ENCODE measurements at places on chromosomes 16 and 17.
A peak's percentile ranks its signal among the peaks of the same experiment; 100 is the strongest.

DNA sequence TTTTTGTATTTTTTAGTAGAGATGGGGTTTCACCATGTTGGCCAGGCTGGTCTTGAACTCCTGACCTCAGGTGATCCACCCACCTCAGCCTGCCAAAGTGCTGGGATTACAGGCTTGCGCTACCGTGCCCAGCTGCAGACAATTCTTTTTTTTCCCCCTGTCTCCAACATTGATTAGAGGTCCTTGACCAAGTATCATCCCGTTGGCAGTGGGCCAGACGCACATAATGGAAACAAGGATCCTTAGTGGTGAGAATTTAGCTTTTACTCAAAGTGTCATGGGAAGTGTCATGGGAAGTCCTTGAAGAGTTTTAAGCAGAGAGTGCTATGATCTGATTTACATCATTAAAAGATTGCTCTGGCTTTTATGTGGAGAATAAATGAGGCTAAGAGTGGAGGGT lies 2.1 kb upstream of the FBXO47 start:
- DNase-seq, result no peak

DNA sequence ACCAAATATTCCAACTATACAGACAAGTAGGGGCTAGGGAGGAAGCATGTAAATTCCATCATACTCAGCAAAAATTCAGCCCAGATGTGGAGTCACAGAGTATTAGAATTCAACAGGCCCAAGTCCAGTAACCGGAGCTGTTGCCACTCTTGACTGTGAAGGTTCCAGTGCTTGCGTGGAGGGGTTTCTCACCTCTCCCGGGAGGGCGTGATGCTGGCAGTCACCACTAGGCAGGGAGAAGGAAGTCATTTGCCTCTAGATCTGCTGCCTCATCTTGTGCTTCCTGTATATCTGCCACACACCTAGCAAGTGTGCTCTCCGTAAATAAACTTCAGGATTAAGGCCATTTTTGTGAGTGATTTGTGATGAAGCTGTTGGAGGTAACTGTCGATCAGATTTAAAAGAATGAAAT lies 1.0 kb upstream of the CKLF start:
- DNase-seq, result peak; percentile 32

GRCh38 chr17:82661717-82662683 lies 13.8 kb upstream of the WDR45B start:
- DNase-seq, result no peak

- no peak for DNase-seq
Measured at GRCh38 chr17:46121841-46122485, 71.3 kb downstream of the KANSL1 start.

DNA sequence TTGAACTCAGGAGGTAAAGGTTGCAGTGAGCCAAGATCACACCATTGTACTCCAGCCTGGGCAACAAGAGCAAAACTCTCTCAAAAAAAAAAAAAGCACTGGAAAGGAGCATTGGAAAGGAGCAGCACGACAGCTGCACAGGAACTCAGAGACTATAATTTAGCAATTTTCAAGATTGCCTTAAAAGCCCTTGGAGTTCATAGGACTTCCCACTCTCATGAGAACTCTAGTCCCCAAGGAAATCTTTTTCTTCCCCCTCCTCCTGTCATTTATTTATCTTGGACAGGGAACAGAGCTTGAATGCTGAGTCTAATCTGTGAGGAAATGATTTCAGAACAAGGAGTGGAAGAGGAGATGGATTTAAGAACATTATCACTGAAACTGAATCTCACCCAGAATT lies 69.0 kb downstream of the PLXDC1 start:
- peak; percentile 40 for DNase-seq

DNA sequence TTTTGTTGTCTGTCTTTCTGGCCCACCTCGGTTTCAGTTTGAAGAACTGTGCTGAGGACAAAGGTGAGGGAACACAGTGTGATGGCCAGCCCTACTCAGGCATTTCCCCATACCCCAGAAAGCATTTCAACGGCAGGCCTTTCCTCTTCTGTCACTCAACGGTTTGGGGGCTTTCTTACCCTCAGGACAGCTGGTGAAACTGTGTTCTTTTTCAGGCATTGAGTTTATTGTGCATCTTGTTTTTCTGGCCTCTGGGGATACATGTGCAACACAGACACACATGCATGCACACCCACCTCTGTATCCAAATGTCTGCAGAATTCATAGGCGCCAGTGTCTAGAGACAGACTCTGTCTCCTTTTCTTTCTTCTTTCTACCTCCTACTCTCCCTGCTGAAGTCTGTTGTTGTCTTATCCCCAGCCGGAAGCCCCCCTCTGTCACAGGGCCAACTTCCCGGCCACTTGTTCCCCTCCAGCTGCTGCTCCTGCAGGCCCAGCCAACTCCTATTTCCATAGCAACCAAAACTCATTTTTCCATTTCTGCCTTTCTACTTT lies 17.0 kb downstream of the CHD9 start:
- DNase-seq, result no peak

- no peak for DNase-seq
Measured at GRCh38 chr16:23432176-23433128, 20.5 kb downstream of the COG7 start.

GRCh38 chr16:23269248-23269953 lies 32.7 kb upstream of the SCNN1B start:
- DNase-seq, result peak; percentile 16

- no peak for DNase-seq
Measured at GRCh38 chr16:48831076-48831722, 221.2 kb upstream of the N4BP1 start.

GRCh38 chr16:87536795-87537142 lies 43.9 kb upstream of the ZCCHC14 start:
- no peak for DNase-seq

GRCh38 chr16:1541293-1542165 lies 8.1 kb downstream of the TMEM204 start:
- DNase-seq, result no peak

- peak; percentile 56 for DNase-seq
Measured at GRCh38 chr17:2468270-2468669, 43.4 kb downstream of the METTL16 start.

DNA sequence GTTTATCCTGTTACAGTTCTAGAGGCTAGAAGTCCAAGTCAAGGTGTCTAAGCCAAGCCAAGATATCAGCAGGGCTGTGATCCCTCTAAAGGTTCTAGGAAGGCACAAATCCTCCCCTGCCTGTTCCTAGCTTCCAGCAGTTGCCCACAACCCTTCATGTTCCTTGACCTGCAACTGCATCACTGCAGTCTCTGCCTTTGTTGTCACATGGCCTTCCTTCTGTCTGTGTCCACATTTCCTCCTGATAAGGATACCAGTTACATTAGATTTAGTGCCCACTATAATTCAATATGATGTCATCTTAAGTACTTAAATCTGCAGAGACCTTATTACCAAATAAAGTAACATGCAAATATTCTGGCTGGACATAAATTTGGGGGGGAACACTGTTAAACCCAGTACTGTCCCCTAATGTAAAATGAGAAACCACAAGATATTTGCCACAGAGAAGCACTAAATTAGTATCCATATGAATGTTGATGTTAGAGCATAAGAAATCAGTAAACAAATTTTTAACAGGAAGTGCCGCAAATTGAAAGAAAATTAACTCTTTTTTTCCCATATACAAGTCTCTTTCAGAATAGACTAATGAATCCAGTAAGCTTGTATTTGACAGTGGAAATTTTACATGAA lies 4.7 kb downstream of the UQCRC2 start:
- DNase-seq, result no peak

DNA sequence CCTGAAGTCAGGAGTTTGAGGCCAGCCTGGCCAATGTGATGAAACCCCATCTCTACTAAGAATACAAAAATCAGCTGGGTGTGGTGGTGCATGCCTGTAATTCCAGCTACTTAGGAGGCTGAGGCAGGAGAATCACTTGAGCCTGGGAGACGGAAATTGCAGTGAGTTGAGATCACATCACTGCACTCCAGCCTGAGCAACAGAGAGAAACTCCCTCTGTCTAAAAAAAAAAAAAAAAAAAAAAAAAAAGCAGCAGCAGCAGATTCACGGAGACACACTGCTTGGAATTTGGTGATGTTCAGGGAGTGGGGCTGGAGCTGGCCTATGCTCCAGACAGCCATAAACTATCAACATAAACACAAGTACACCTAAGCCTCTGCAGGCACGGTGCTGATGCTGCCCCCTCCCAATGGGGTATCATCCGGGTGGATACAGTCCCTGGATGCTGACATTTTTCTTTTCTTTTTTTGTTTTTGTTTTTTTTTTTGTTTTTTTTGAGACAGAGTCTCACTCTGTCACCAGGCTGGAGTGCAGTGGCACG lies 39.6 kb upstream of the RHOT1 start:
- DNase-seq, result peak; percentile 61

GRCh38 chr16:28210979-28211588 lies 681 bp downstream of the XPO6 start:
- DNase-seq, result peak; percentile 77

GRCh38 chr16:57284209-57284951 lies at the start of gene PLLP:
TSS of gene PLLP (minus strand) at chr16:57284672. CDS start at chr16:57284540, 132 bp downstream.
- DNase-seq, result no peak

DNA sequence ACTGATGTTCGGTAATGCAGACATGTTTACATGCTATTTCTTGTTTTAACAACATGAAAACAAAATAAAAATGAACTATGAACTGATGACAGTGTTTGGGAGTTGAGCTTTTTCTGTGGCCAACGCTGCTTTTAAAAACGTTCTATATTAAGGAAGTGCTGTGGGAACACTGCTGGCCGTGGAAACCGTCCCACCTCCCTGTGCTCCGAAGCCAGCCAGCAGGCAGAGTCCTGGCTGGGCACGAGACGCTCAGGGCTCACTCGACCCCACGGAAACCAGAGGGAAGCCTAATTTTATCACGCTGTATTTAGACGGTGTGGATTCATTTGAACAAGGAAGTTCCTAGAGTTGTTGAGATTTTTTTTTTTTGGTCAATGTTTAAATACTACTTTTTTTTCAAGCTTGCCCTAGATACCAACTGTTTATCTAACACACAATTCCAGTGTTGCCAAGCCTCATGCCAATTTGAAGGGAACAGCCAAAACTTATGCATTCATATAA lies 25.8 kb downstream of the ADCY9 start:
- no peak for DNase-seq

- no peak for DNase-seq
Measured at GRCh38 chr17:31053071-31053470, 41.7 kb upstream of the NF1 start.

DNA sequence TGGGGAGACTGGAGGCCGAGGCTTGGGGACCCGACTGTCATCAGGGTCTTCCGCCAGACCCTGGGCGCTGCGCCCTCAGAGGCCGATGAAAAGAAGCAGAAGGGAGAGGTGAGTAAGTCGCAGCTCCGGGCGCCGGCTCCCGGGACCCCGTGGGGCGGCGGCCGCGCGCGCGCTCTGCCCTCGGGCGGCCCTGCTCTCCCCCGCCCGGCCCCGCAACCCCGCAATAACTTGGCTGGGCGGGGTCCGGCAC lies 392 bp upstream of the ABHD15 start:
- DNase-seq, result no peak

GRCh38 chr17:63973930-63974593 lies 1.3 kb upstream of the SCN4A start:
- peak; percentile 28 for DNase-seq

GRCh38 chr17:2695961-2696760 lies 15.4 kb downstream of the CLUH start:
- no peak for DNase-seq

GRCh38 chr17:16905593-16906191 lies 66.2 kb downstream of the TNFRSF13B start:
- peak; percentile 97 for DNase-seq

GRCh38 chr17:39393736-39394135 lies 7.7 kb downstream of the FBXL20 start:
- peak; percentile 35 for DNase-seq

DNA sequence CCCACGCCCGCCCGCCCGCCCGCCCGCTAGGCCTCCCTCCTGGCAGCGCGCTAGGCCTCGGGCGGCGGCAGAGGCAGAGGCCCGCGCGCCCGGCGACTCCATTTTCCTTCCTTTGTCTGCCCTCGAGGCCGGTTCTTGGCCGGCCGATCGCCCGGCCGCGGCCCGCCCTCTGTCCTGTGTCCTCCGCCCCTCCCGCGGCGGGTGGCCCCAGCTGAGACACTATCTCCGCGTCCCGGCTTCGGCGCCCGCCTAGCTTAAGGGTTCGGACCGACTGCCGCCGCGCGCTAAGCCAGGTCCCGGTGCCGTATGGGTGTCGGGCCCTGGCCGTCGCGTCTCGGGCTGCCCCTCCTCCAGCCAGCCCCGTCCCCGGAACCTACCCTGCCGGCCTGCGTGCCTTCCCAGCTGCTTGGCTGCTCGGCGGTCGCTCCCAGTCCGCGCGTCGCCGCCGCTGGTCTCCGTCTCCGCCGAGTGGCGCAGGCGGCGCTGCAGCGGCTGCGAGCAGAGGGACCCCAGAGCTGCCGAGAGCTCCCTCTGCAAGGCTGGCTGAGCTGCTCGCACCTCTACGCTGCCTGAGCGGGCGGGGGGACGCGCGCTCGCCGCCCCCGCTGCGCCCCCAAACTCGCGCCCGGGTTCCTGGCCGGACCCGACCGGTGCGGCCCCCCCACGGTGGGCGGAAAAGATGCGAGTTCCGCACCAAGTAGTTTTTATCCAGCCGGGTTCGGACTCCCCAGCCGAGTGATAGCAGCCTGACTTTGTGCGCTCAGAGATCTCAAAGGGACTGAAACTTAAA lies 787 bp downstream of the CTCF start:
- DNase-seq, result peak; percentile 54

GRCh38 chr16:56094231-56094630 lies 97.1 kb upstream of the GNAO1 start:
- DNase-seq, result no peak

- peak; percentile 30 for DNase-seq
Measured at GRCh38 chr16:23578101-23578830, 17.9 kb downstream of the NDUFAB1 start.

- DNase-seq, result no peak
Measured at GRCh38 chr17:20228410-20228809, 219.3 kb downstream of the SPECC1 start.

GRCh38 chr16:11484691-11485258 lies 101.9 kb downstream of the LITAF start:
- peak; percentile 27 for DNase-seq

DNA sequence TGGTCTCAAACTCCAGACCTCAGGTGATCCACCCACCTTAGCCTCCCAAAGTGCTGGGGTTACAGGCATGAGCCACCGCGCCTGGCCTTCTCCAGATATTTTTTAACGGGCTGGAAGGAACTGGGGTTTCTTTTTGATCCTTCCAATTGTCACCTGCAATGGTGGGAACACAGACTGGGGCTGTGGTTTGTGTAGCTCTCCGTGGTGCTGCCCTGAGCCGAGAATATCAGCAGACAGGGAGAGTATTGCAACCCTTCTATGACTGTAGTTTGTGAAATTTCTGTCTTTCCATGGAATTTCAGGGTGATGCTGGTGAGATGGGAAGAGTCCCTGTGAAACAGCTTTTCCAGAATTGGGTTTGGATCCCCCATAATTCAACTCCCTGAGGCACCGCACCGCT lies 263.5 kb downstream of the ENGASE start:
- DNase-seq, result no peak

Data from AG10803 (cell line).